ENCODE measurements at places on chromosomes 2 and 18.

DNA sequence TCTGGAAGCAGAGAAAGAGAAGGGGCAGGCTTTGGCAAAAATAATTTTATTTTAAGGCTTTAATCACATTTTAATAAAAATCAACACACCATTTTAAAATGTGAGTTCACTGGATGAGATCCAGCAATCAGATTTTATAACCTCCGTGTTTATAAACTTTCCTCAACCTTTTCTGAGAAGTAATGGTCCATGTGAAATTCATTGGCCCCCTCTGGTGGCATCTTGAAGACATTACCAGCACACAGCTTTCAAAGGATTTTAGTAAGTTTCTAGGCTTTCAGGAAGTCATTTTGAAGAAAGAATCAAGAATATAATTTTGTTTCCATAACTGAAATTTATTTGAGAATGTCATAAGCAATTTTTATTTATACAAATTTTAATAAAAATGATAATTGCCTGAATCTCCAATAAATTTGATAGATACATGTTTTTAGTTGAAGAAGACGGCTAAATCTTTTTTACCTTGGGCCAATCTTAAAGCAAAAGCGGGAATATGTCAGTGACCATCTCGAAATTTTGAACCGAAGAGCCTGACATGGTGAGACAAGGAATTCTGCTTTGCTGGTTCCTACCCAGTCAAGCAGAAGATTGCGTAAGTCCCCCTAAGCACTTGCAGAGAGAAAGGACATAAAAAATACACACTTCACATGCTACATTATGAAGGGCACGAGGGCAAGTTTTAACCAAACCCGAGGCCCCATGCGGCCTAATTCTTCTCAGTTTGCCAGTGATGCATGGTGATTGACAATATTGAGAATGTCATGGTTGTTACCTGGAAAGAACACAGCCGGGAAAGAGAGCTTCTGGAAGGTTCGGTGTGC is 128.4 kb upstream of the CBLN2 start:
- no peak for DNase-seq

DNA sequence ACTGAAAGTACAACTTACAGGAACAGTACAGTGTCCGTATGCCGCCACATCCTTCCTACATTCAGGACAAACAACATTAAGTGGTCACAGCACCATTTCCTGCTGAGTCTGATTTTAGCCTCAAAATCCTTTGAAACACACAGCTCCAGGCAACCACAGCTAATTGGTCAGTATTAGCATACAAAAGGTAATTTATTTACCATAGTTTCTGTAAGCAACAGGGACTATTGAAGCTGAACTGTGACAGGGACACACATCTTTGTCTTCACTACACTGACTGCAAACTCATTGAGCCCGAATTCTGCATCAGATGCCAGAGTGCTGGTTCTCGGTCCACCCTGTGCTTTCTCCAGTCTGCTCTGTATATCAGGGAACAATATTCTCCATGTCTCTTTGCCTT is 151.8 kb downstream of the ST6GAL2 start:
- DNase-seq, result no peak

GRCh38 chr2:187117483-187117882 is 268.5 kb upstream of the ZSWIM2 start:
- DNase-seq, result no peak

- no peak for DNase-seq
Measured at GRCh38 chr2:27241761-27242613, 20.9 kb downstream of the SLC30A3 start.

- DNase-seq, result no peak
Measured at GRCh38 chr2:219907011-219907365, 279.6 kb downstream of the SLC4A3 start.

Data from activated naive CD4-positive, alpha-beta T cell treated with anti-CD3 and anti-CD28 coated beads, Interleukin-2, amount 50 U/mL, for 16 hours (primary cell).